Panc1 (cell line): ENCODE measurements at places on chromosomes 1 and 21. TPM values are rescaled to one million over a fixed set of nuclear protein-coding genes. Genes with fewer than 3 reads are reported as not detected.

GRCh38 chr21:26925636-26926035 is 41.3 kb downstream of the ADAMTS5 start:
- no peaks in the 10 kb centered on the region for H3K4me1 ChIP-seq
- H3K36me3 ChIP-seq: no peaks in the 10 kb centered on the region
- no peak overlapping the region for H3K4me3 ChIP-seq
- no peak for DNase-seq
- H3K27ac ChIP-seq: no peak overlapping the region

- no peak for DNase-seq
- peaks cover 3% of the 10 kb centered on the region; the same call in 1 of the 2 replicates for H3K4me1 ChIP-seq
- H3K4me3 ChIP-seq: peak within 1 kb of the TSS; percentile 66
- H3K27me3 ChIP-seq: no peaks in the 10 kb centered on the region
- peak within 1 kb of the TSS; percentile 86 for H3K27ac ChIP-seq
These were observed at the start of gene C1orf56 for GRCh38 chr1:151047591-151047924. TSS of gene C1orf56 (plus strand) at chr1:151047751. CDS start at chr1:151047848, 97 bp downstream.

GRCh38 chr1:942864-943533 is 16.1 kb downstream of the NOC2L start:
- DNase-seq: no peak
- no peaks in the 10 kb centered on the region for H3K27me3 ChIP-seq
- peaks cover 60% of the 10 kb centered on the region for H3K4me1 ChIP-seq

GRCh38 chr1:119366424-119366823 is 2.2 kb upstream of the HAO2 start:
- H3K4me3 ChIP-seq: no peak overlapping the region
- no peak overlapping the region for H3K27ac ChIP-seq
- no peak for DNase-seq

DNA sequence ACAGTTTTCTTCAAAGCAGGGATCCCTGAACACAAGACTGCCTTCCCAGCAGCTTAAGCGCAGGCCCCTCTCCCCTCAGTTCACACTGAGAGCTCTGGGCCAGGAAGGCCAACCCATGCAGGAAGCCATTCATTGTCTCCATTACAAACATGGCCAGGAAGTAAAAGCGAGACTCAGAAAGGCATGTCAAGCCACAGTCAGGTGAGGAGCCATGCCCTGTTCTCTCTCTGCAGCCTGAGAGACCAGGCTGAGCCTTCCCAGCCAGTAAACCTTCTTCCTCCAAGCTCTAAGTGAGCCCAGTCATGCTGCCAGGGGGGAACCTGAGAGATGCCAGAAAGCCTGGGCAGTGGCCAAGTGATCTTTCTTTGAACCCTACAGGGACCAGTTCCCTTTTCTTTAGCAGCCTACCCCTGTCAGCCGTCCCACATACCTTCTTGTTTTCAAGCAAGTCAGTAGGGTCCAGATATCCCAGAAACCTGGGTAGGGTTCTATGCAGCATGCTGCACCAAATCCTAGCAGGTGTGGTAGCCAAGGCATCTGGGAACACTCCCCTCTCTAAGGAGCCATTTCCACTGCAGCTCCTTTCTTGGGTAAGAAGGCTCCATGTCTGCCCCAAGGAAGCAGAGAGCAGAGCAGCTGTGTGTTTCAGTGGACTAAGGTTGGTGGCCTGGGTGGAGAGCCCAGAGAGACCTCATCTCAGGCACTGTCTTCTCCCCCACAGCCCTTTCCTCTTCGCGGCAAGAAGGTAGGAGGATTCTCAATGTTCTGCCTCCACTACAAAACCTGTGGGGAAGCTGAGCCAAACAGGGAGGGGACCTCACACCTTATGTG is 977 bp downstream of the TRAF3IP3 start:
- no peaks in the 10 kb centered on the region for H3K27me3 ChIP-seq
- H3K4me3 ChIP-seq: no peak overlapping the region
- DNase-seq: no peak
- H3K27ac ChIP-seq: no peak overlapping the region
- H3K36me3 ChIP-seq: no peaks in the 10 kb centered on the region

GRCh38 chr1:91555821-91556531 is 55.3 kb downstream of the CDC7 start:
- no peak for DNase-seq
- H3K4me3 ChIP-seq: no peak overlapping the region
- no peaks in the 10 kb centered on the region for H3K36me3 ChIP-seq
- 0 out of 2 replicates have a peak, but pooled peaks cover 3% of the 10 kb centered on the region for H3K4me1 ChIP-seq
- no peaks in the 10 kb centered on the region for H3K27me3 ChIP-seq

- H3K27ac ChIP-seq: no peak overlapping the region
- no peak for DNase-seq
- no peak overlapping the region for H3K4me3 ChIP-seq
- no peaks in the 10 kb centered on the region for H3K36me3 ChIP-seq
- no peaks in the 10 kb centered on the region; the same call in 1 of the 2 replicates for H3K27me3 ChIP-seq
These were observed 300.6 kb upstream of the PLXNA2 start for GRCh38 chr1:208544794-208545193.

GRCh38 chr1:171343727-171344472 is 29.9 kb downstream of the FMO4 start:
- no peaks in the 10 kb centered on the region for H3K4me1 ChIP-seq
- H3K36me3 ChIP-seq: no peaks in the 10 kb centered on the region
- H3K4me3 ChIP-seq: no peak overlapping the region
- H3K27me3 ChIP-seq: no peaks in the 10 kb centered on the region

The KANK4 gene
- 0.18 TPM for total RNA-seq

- peaks cover 24% of the 10 kb centered on the region for H3K4me1 ChIP-seq
- no peaks in the 10 kb centered on the region for H3K27me3 ChIP-seq
- DNase-seq: no peak
- peak overlapping the region; percentile 64 for H3K4me3 ChIP-seq
- no peaks in the 10 kb centered on the region; the same call in 1 of the 2 replicates for H3K36me3 ChIP-seq
- H3K27ac ChIP-seq: peak overlapping the region; percentile 97
These were observed 15.1 kb downstream of the THBS3 start for GRCh38 chr1:155192346-155193274.

The LRRC39 gene
- total RNA-seq: 0.26 TPM

DNA sequence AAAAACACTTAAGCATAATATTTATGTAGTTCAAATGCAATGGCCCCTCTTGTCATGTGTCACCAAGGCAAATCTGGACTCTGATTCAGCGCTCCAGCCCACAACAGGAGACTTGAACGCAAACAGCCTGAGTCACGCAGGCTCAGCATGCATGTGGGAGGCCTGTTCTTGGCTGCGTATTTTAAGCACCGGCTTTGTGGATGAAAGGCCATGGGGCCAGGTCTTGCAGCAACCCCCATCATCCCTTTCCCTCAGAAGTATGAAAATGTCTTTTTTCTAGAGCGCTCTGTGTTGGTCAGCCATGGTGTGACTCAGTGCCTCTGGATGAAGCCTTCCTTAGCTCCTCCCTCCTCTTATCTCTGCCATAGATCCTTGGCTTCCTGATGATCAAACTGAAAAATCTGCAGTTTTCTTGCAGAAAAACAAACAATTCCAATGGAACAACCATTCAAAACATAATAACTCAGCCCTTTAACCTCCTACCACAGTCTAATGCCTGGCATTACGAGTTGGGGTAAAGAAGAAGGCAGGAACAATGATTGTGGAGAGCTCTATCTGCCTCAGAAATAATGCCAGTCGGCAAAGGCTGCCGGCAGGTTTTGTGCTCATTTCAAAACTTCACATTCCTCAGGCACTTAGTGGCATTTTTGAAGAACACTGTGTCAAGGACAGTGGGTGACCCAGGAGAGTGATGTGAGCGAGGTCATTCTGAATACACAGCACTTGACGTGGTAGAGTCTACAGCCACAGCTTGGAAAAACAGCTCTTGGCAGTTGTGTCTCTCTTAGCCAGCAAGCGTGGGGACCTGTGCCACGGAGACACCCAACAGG is 167.5 kb downstream of the CLIC6 start:
- peak; percentile 71 for DNase-seq
- no peak overlapping the region for H3K27ac ChIP-seq
- H3K4me3 ChIP-seq: no peak overlapping the region
- H3K4me1 ChIP-seq: no peaks in the 10 kb centered on the region

The ADGRL2 gene
- 34.2 TPM for total RNA-seq

GRCh38 chr1:88935522-88936222 is 44.3 kb upstream of the GTF2B start:
- no peaks in the 10 kb centered on the region for H3K36me3 ChIP-seq
- DNase-seq: peak; percentile 30
- no peak overlapping the region for H3K27ac ChIP-seq
- no peaks in the 10 kb centered on the region for H3K4me1 ChIP-seq
- no peak overlapping the region for H3K4me3 ChIP-seq
